ENCODE measurements at places on chromosomes 12 and 14. TPM values are rescaled to one million over a fixed set of nuclear protein-coding genes. Genes with fewer than 3 reads are reported as not detected.

MYO1H gene
- polyA plus RNA-seq: 1.2 TPM

POTEM gene
- polyA plus RNA-seq: not detected

HIGD1C gene
- polyA plus RNA-seq: not detected

TAS2R46 gene
- polyA plus RNA-seq: not detected

GLIPR1L1 gene
- not detected for polyA plus RNA-seq

PRR13 gene
- polyA plus RNA-seq: 52.7 TPM

DIO2 gene
- polyA plus RNA-seq: 2.2 TPM

CDCA4 gene
- polyA plus RNA-seq: 15.7 TPM

CLEC2A gene
- not detected for polyA plus RNA-seq

CDKN3 gene
- polyA plus RNA-seq: not detected

INSM2 gene
- polyA plus RNA-seq: not detected

FGF6 gene
- polyA plus RNA-seq: 33.0 TPM

ACAD10 gene
- polyA plus RNA-seq: 18.7 TPM

MFAP5 gene
- 120 TPM for polyA plus RNA-seq

SMCO3 gene
- 0.15 TPM for polyA plus RNA-seq

RILPL1 gene
- 28.2 TPM for polyA plus RNA-seq

DYRK4 gene
- polyA plus RNA-seq: 15.2 TPM
